ENCODE measurements at places on chromosomes 5 and 9. TPM values are rescaled to one million over a fixed set of nuclear protein-coding genes. Genes with fewer than 3 reads are reported as not detected.

GRCh38 chr9:7042124-7042523 is 284.4 kb downstream of the KDM4C start:
- DNase-seq: no peak

GRCh38 chr5:143059355-143059754 is 289.2 kb downstream of the ARHGAP26 start:
- no peak for DNase-seq

- DNase-seq: no peak
Observed at GRCh38 chr9:118183576-118183975, 479.4 kb downstream of the TLR4 start.

The SLC46A2 gene
- 0.80 TPM for total RNA-seq

DNA sequence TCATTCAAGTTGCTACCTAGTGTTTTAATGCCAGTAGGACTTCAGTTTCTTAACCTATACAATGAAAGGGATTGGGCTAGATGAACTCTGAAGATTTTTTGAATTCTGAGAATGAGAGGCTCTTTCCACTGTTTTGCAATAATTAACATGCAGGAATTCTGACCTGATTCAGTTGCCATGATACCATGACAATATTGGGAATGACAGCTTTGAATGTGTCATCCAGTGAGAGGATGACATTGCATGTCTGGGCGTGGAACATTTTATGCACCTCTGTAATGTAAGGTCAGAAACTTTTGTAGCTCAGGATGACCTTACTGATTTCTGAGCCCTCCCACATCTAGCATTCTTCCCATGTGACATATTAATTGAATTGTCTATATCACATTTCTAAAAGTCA is 30.6 kb upstream of the SPINK5 start:
- DNase-seq: no peak

GRCh38 chr9:3200331-3200774 is 325.4 kb downstream of the RFX3 start:
- DNase-seq: no peak
